ENCODE measurements at places on chromosomes 5 and 9.

DNA sequence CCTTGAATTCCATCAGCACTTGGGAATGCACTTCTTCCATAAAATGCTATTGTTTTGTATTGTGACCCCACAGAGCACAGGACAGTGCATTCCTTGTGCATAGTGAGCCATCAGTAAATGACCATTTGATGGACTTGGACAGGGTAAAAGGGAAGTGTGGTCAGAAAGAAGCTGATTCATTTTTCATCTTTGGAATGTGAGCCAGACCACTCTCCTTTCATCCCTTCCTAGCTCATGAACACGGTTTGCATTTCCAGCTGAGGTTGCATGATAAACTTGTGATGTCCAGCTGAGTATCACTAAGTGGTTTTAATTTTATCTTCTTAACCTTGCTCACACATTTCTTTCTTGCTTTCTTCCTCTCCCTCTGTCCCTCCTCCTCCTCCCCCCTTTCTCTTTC is 101.3 kb downstream of the NUDT12 start:
- no peak for DNase-seq

- no peak for DNase-seq
These were observed 501.3 kb upstream of the FTMT start for GRCh38 chr5:121350181-121350930.

- DNase-seq, result no peak
These were observed 38.1 kb downstream of the MRPS27 start for GRCh38 chr5:72281764-72282499.

DNA sequence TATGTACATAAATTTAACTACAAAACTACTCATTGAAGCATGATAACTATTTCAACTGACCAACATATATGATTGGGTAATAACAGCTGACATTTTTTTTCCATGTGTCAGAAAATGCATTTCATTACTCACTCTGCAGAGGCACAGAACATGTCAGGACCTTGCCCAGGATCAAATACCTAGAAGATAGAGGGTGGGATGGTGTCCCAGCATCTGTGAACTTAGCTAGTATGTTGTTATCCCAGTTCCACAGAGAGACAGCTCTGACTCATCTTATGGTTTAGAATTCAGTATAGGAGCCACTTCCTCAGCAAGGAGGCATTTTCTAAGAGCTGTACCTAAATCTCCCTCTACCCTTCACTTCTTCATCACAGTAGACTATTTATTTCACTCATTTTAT is 1198.6 kb upstream of the ACO1 start:
- DNase-seq, result no peak

GRCh38 chr9:121671612-121672155 is 20.2 kb downstream of the DAB2IP start:
- no peak for DNase-seq

DNA sequence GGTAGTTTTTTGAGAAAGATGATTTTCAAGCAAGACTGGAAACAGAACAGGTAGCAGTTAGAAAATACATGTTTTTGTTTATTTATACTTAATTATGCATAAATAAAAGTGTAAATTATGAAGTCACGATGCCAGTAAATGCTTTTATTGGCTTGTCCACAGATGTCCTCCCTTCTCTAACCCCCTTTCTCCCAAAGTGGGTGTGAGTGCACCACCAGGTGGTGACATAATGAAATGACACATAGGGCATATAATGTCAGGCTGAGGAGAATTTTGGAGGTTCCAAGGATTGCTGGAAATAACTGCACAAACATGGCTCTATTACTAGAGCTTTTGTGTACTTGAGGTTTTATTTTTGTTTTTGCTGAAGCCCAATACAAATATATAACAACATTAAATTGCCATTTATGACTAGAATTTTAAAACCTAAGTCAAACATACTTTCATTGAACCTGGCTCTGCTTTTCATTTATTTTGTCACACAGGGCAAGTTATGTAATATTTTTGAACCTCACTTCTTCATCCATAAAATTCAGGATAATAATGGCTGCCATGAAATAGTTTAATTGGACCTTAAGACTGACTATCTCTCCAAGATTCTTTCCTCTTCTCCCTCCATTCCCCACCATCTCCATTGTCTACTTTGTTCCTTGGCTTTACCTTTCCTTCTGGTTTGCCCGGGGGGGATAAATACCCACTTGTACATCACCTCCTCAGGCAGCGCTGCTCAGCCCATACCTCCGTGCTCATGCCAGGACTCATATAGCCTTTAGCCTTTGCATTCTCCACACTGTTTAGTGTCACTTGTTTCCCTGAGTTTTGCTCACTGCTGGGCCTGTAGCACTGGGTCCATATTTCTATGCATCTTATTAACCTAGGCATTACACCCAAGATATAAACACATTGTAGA is 168.8 kb downstream of the PDE4D start:
- DNase-seq, result no peak

- no peak for DNase-seq
These were observed 642.1 kb downstream of the KCTD16 start for GRCh38 chr5:144812763-144813162.

DNA sequence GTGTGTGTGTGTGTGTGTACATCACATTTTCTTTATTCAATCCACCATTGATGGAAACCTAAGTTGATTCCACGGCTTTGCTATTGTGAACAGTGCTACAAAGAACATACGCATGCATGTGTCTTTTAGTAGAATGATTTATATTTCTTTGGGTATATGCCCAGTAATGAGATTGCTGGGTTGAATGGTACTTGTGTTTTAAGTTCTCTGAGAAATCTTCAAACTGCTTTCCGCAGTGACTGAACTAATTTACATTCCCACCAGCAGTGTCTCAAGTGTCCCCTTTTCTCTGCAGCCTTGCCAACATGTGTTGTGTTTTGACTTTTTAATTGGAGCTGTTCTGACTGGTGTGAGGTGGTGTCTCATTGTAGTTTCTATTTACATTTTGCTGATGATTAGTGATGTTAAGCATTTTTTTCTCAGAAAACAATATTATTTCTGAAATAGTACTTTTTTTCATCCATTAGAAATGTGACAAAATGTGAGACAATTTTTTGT is 769.7 kb downstream of the TAF11L14 start:
- no peak for DNase-seq

DNA sequence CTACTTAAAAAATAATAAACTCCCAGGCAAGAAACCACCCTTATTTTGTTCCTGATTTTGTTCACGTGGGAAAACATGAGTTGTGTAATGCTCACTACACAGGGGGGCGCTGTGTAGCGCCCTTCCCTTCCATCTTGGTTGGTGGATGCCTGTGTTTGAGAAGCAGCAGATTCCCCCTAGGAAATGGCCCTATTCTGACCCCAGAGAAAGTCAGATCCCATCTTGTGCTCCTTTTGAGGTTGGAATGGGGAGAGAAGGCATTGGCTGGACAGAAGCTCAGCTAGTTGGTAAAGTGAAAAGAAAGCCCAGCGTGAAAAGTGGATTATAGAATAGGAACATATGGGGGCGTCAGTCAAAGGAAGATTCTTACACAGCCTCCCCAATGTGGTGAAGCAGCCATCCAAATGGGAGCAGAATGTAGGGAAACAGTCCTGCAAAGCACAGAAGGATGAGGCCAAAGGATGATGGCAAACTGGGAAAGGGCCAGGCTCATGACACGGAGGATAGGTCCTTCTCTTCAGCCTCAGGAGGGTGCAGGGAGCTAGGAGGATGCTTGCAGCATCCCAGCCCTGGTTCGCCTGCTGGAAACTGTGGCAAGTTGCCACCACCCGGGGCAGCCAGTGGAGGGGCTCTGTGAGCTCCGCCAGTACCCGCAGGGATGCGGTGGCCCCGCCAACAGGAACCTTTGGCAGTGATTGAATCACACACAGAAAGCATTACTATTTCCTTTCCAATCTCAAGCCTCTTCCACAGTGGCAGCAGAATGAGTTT is 314.2 kb upstream of the DAP start:
- DNase-seq, result no peak

DNA sequence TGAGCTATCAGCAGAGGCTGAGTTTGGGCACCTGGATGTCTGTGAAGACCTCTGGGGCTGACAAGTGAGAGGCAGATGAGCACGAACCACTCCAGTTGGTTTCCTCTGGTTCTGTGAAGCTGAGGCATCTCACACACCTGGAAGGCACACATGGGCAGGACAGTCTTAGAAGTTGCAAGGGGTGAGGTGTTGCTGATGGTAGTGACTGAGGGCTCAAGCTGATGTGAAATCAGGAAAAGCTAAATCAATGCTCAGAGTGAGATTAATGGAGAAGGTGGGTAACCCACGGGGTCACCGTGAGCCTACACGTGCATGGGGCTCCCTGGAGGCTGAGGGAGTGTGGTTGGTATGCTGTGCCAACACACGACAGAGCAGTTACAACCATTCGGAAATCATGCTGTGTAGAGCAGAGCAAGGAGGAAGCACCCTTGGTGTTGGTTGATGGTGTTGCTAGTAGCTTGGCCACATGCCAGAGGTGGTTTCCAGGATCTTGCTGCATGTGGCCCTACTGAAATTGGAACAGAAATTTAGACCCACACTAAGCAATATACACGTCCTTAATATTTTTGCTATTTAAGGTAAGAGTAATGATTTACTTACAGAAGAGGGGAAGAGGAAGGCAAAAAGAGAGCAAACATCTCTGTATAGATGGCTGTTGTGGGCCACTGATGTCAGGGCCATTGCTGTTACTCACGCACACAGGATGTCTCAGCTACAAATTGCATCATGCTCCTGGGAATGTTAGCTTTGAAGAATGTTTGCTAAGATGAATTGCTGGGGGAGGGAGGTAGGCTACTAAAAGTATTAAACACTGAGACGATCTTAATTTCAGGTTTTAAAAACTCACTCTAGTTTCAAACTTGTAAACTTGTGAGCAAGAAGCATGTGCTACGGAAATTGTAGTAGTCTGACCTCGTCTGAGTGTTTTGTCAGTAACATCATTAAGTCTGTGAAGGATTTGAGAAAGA is 170.5 kb downstream of the ARHGEF28 start:
- DNase-seq, result no peak

- no peak for DNase-seq
These were observed 130.7 kb upstream of the NR3C1 start for GRCh38 chr5:143533978-143534760.

DNA sequence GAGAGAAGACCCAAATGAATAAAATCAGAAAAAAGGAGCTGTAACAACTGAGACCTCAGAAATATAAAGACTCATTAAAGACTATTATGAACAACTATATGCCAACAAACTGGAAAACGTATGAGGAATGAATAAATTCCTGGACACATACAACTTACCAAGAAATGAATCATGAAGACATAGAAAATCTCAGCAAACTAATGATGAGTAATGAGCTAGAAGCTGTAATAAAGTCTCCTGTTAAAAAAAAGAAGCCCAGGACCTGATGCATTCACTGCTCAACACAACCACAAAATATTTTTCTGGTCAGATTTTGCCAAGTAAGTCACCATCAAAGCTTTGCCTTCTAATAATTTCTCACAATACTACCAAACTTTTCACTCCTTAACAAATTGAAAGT is 666.7 kb downstream of the LRRC70 start:
- no peak for DNase-seq

- no peak for DNase-seq
These were observed 10.8 kb upstream of the PLIN2 start for GRCh38 chr9:19138084-19138483.

DNA sequence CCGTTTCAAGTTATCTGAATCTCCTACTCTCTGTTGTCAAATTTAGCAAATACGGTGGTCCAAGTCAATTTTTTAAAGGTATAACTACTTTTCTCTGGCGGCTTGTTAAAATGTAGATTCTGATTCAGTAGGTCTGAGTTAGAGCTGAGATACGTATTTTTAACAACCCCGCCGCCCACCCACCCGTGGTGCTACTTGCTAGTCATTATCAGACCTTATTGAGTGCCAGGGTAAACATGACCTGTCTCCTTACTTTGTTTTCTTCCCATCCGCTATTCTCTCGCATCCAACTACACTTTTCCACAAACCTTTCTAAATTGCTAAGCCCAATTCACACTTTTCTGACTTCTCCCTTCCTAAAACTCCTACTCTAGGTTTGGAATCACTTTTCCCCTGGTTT is 694 bp upstream of the PLAA start:
- no peak for DNase-seq

GRCh38 chr5:82640916-82641315 is 362.8 kb upstream of the RPS23 start:
- no peak for DNase-seq

- DNase-seq, result no peak
These were observed 50.0 kb downstream of the TSSK1B start for GRCh38 chr5:113384782-113385285.

DNA sequence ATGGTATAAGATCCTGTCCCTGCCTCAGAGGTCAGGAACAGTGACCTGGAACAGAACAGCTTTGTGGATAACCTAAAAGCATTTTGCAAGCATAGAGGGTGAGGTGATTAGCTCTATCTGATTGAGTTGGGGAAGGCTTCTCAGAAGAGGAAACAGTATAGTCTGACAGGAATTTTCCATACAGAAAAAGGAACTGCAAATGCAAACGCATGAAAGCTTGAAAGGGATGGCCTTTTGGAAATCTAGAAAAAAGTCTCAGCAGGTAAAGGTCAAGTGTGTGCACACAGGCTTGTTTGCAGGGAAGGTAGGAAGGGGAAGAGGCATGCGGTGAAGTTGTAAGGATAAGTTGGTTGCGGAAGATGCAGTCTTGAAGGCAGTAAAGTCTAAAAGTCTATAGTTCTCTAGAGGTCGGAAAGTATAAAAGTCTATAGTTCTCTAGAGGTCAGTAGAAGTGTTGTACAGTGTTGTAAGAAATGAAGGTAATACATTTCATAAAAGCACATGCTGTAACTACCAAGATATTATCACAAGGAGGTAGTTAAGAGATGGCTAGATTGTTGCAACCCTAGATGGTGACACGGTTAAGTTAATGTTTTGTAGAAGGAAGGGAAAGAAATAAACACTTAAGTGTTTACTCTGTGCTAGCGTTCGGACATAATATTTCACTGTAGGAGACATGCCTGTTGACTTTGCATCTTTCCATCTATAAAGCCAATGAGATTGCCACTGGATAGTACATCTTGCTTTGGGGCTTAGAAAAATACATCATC is 16.7 kb upstream of the HSPB3 start:
- no peak for DNase-seq

GRCh38 chr9:116154334-116154975 is 864 bp downstream of the PAPPA start:
- no peak for DNase-seq

- no peak for DNase-seq
These were observed 216.1 kb downstream of the CFAP90 start for GRCh38 chr5:7634837-7635236.

DNA sequence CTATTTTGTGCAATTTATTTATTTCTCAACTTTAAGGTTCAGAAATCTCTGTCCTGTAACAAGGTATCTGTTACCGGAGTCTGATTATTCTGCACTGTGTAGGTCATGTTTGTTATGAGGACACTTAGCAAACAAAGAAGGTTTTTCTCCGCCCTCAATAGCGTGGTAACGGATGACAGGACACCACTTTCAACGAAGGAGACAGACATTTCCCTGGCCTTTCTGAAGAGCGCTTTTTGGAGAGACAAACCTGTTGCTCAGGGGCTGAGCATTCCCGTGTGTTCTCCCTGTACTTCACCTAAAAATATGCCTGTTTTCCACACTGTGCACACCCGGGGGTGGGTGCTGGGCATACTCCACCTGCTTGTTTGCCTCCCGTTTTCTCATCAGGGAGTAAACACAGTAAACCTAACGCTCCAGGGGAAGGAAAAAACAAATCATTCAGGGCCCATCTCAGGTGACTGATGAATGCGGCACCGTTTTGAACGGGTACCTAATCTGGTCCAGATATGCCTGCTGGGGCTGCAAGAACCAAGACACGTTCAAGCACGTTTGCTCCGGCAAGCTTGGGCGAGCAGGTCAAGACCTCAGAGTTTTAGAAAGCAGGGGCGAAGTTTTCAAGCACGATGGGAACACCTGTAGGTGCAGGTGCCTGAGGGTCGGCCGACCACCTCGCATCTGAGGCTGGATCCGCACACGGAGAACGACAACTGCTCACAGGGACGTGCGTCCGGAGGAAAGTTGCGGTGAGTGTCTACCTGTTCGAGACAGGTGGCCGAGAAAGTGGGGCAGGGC is 859 bp downstream of the RETREG1 start:
- DNase-seq, result no peak

Data from activated effector memory CD4-positive, alpha-beta T cell treated with Interleukin-2 at 50 U/mL for 16 hours (primary cell).